ENCODE measurements at places on chromosomes 5 and 9.

GRCh38 chr9:133824106-133824801, 86.1 kb upstream of the SARDH start:
- DNase-seq: no peak

DNA sequence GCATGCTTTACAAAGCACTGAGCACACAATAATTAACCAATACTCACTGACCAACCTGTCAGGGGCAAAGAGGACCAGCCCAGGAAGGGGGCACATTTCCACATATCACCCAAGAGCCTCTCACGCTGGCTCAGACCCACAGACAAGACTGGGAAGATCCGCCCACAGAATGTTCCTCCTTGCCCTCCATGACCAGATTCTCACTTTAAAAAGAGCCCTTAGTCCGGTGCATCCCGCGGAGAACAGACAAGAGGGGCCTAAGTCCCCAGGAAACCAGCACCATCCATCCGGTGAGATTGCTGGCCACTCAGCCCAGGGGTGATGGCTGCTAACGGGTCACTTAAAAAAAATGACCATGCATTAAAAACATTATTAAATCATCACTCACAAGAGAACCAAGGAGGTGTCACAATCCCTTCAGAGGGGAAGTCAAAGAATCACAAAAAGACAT, 32.9 kb downstream of the SEMA4D start:
- no peak for DNase-seq

- no peak for DNase-seq
Measured at GRCh38 chr5:21181609-21182125, 1193.7 kb upstream of the CDH18 start.

GRCh38 chr9:33818167-33818846, 1.3 kb downstream of the UBE2R2 start:
- DNase-seq: no peak

- DNase-seq: no peak
Measured at GRCh38 chr5:56350597-56351170, 117.6 kb upstream of the ANKRD55 start.

DNA sequence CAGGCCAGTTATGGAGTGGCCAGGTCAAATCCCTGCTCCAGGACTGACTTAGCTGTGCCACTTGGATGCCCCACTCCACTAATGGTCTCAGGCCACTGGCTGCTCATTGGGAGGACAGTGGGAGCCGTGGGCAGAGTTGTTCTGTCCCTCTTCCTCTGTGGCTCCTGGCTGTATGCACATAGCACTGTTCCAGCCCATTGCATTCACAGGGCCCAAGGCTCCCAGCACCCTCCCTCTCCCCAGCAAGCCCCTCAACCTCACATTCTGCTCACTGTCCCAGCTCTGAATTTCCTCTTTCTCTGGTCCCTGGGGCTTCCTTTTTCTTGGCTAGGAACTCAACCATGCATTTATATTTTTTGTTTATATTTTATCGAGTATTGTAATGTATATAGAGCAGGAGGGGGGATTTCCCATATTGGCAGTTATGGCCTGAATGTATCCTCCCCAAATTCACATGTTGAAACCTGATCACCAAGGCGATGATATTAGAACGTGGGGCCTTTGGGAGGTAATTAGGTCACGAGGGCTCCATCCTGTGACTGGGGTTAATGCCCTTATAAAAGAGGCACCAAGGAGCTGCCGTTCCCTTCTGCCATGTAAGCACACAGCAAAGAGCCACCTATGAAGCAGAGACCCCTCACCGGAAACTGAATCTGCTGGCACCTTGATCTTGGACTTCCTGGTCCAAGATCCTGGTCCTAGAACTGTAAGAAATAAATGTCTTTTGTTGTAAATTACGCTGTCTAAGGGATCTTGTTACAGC, 17.0 kb upstream of the MVB12B start:
- no peak for DNase-seq

GRCh38 chr5:68222824-68223354, 7.3 kb downstream of the PIK3R1 start:
- no peak for DNase-seq

DNA sequence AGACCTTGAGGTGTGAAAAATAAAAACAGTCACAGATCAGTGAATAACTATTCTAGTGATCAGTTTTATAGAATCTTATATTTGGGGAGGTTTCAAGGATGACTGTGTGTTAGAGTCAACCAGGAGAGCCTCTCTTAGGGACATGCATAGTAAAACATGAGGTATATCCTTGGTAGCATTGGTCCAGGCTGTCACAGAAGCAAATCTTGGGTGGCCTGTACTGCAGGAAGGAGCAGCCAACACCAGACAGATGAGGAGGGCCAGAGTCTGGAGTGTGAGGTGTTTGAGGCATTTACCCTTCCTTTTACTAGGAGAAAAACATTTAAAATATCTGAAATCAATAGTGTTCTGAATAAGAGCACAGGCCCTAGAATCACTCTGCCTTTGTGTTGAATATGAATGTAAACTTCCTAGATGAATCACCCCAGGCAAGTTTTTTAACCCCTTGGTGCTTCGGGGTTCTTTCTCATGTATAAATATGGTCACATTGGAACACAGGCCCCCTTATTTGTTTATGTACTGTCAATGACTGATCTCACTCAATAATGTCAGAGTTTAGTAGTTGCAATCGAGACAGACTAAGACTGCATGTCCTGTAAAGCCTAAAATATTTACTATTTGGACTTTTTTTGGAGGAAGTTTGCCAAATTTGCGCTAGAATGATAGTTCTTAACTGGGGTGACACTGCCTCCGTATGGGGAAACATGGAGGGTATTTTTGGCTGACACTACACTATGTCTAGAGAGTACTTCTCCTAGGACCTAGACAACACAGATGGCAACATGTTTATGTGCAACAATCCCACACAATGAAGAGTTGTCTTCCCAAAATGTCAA, 416.5 kb upstream of the POU5F2 start:
- DNase-seq: no peak

- no peak for DNase-seq
Measured at GRCh38 chr5:180049185-180049548, 22.4 kb downstream of the RNF130 start.

- DNase-seq: no peak
Measured at GRCh38 chr5:40995801-40996586, 75.1 kb downstream of the MROH2B start.

- no peak for DNase-seq
Measured at GRCh38 chr5:177601577-177602457, 1.9 kb downstream of the B4GALT7 start.
